GM23338 (cell line): ENCODE measurements at places on chromosomes 4 and X.

DNA sequence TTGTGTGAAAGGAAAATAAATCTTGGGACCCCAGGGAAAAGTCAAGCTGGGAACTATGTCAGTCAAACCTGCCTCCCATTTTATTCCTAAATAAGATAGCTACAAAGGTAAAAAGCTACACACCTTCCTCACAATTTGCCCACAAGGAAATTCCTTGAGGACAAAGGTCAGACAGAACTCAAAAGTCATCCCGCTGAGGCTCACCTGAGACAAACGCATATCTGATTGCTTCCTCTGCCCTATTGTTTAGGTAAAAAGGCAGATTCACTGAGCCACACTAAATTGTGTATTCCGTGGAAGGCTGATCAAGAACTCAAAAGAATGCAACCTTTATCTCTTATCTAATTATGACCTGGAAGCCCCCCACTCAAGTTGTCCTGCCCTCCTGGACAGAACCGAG is 58.7 kb upstream of the MAML3 start:
- peak; percentile 23 for DNase-seq
- peaks cover 18% of the 10 kb centered on the region for H3K4me1 ChIP-seq
- no peak overlapping the region for H3K27ac ChIP-seq
- H3K4me3 ChIP-seq = no peak overlapping the region
- no peaks in the 10 kb centered on the region for H3K36me3 ChIP-seq

GRCh38 chr4:62448911-62449310 is 1248.8 kb downstream of the ADGRL3 start:
- no peaks in the 10 kb centered on the region for H3K4me1 ChIP-seq
- H3K27ac ChIP-seq = no peak overlapping the region
- H3K4me3 ChIP-seq = no peak overlapping the region
- DNase-seq = no peak

GRCh38 chrX:112698946-112699345 is 19.2 kb upstream of the LHFPL1 start:
- H3K36me3 ChIP-seq = no peaks in the 10 kb centered on the region
- no peak for DNase-seq
- H3K27ac ChIP-seq = no peak overlapping the region
- H3K27me3 ChIP-seq = no peaks in the 10 kb centered on the region
- no peak overlapping the region for H3K4me3 ChIP-seq

DNA sequence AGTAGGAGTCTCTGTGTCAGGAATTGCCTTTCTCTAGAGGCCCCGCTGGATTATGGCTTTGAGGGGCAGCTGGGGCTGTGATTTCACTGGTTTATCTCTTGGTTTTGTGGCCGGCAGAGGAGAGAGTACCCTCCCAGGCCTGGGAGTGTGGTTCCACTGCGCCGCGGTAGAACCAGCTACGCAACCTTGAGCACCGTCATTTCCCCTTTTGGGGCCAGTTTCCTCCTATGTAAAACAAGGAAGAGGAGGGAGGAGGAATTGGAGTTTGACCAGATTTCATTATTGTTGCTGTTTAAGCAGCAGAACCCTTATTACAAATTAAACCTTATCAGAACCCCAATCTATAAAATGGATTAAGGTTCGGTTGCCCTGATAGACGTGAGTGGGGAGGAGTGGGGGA is 4.4 kb downstream of the SOX3 start:
- H3K4me3 ChIP-seq = peak overlapping the region; percentile 62
- no peak for DNase-seq
- peaks cover 59% of the 10 kb centered on the region for H3K27me3 ChIP-seq
- no peak overlapping the region for H3K27ac ChIP-seq
- peaks cover 10% of the 10 kb centered on the region for H3K4me1 ChIP-seq

- no peak overlapping the region for H3K27ac ChIP-seq
- no peaks in the 10 kb centered on the region for H3K27me3 ChIP-seq
- peaks cover 5% of the 10 kb centered on the region; the same call in 1 of the 2 replicates for H3K4me1 ChIP-seq
- DNase-seq = no peak
- no peak overlapping the region for H3K4me3 ChIP-seq
- no peaks in the 10 kb centered on the region for H3K36me3 ChIP-seq
Observed at GRCh38 chrX:123854329-123854728, 5.5 kb upstream of the XIAP start.

GRCh38 chr4:92104506-92104905 is 199.3 kb upstream of the GRID2 start:
- H3K27ac ChIP-seq = no peak overlapping the region
- H3K36me3 ChIP-seq = no peaks in the 10 kb centered on the region

DNA sequence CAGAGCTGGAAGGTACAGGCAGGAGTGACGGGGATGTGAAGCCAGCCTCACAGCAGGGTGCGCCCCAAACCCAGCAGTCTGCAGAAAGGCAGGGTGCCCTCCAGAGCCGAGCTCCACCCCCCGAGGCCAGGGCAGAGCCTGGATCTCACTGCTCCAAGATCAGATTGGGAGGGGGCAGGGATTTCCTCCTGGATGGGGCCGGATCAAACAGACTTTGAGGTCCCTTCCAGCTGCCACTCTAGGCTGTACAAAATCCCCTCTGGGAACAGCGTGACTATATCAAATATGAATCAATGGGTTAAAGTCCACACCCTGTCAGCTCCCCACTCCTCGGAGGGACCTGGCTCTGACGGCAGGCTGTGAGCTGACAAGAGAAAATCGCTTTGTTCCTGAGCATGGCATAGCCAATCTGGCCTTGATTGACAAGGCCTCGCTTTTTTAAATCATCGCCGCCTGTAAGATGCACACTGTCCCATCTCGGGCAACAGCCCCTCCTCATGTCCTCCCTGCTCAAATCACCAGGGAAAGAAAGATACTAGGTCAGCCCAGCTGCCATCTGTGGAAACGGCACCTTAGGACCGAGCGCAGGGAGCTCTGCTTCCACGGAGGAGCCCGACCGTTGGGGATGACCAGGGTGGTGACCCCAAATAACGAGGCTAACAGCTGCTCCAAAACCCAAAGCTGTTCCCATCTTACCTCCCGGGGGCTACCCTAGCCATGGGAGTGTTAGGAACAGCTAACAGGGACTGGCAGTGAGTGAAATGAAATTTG is 39.9 kb downstream of the PSAPL1 start:
- no peak overlapping the region for H3K4me3 ChIP-seq
- H3K27me3 ChIP-seq = no peaks in the 10 kb centered on the region
- H3K4me1 ChIP-seq = no peaks in the 10 kb centered on the region

GRCh38 chr4:158934996-158935669 is 166.3 kb downstream of the FNIP2 start:
- no peaks in the 10 kb centered on the region for H3K36me3 ChIP-seq
- peak; percentile 46 for DNase-seq

DNA sequence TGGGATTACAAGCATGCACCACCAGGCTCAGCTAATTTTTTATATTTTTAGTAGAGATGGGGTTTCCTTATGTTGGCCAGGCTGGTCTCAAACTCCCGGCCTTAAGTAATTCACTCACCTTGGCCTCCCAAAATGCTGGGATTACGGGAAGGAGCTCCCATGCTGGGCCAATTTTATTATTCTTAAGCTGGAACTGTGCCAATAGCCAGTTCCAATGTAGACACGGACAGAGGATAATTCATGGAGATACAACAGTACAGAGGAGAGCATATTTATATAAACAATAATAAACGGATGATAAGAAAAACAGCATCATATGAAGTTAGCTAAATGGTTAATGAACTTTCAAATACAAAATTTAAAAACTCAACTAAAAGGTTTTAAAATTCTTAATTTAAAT is 87.8 kb downstream of the PPA2 start:
- no peaks in the 10 kb centered on the region for H3K27me3 ChIP-seq
- no peak for DNase-seq
- H3K36me3 ChIP-seq = no peaks in the 10 kb centered on the region
- H3K4me3 ChIP-seq = no peak overlapping the region

GRCh38 chr4:81600520-81601357 is 129.0 kb upstream of the RASGEF1B start:
- H3K36me3 ChIP-seq = no peaks in the 10 kb centered on the region
- DNase-seq = no peak
- peaks cover 23% of the 10 kb centered on the region for H3K4me1 ChIP-seq
- H3K27ac ChIP-seq = no peak overlapping the region
- no peak overlapping the region for H3K4me3 ChIP-seq

- no peaks in the 10 kb centered on the region for H3K36me3 ChIP-seq
- no peak for DNase-seq
- H3K4me1 ChIP-seq = no peaks in the 10 kb centered on the region
- H3K27ac ChIP-seq = no peak overlapping the region
- no peaks in the 10 kb centered on the region for H3K27me3 ChIP-seq
Observed at GRCh38 chr4:142817442-142817841, 28.7 kb downstream of the INPP4B start.

- no peaks in the 10 kb centered on the region for H3K27me3 ChIP-seq
- DNase-seq = no peak
- no peak overlapping the region for H3K27ac ChIP-seq
- H3K4me1 ChIP-seq = no peaks in the 10 kb centered on the region
- H3K4me3 ChIP-seq = no peak overlapping the region
Observed at GRCh38 chr4:172521248-172521647, 647.4 kb upstream of the GALNT7 start.

GRCh38 chrX:120244735-120245498 is 5.7 kb upstream of the ZBTB33 start:
- H3K4me3 ChIP-seq = peak overlapping the region; percentile 83
- H3K27me3 ChIP-seq = peaks cover 23% of the 10 kb centered on the region; the same call in 1 of the 2 replicates
- H3K4me1 ChIP-seq = 0 out of 2 replicates have a peak, but pooled peaks cover 4% of the 10 kb centered on the region
- H3K36me3 ChIP-seq = no peaks in the 10 kb centered on the region
- H3K27ac ChIP-seq = peak overlapping the region; percentile 64; the same call in 1 of the 2 replicates
- peak; percentile 81 for DNase-seq

GRCh38 chrX:21493226-21493830 is 119.1 kb downstream of the CNKSR2 start:
- H3K27me3 ChIP-seq = no peaks in the 10 kb centered on the region
- no peak overlapping the region for H3K27ac ChIP-seq
- peaks cover 13% of the 10 kb centered on the region; the same call in 1 of the 2 replicates for H3K4me1 ChIP-seq
- no peak for DNase-seq

DNA sequence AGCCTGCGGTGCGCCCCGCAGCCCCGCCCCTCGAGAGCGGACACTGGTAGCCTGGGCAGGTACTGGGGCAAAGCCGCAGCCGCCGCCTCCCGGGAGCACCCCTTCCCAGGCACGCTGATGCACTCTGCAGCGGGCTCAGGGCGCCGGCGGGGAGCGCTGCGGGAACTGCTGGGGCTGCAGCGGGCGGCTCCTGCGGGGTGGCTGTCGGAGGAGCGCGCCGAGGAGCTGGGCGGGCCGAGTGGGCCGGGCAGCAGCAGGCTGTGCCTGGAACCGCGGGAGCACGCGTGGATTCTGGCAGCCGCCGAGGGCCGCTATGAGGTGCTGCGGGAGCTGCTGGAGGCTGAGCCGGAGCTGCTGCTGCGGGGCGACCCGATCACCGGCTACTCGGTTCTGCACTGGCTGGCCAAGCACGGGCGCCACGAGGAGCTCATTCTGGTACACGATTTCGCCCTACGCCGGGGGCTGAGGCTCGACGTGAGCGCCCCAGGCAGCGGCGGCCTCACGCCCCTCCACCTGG is 401 bp downstream of the SOWAHD start:
- peaks cover 26% of the 10 kb centered on the region for H3K4me1 ChIP-seq
- no peak for DNase-seq
- no peak overlapping the region for H3K27ac ChIP-seq

DNA sequence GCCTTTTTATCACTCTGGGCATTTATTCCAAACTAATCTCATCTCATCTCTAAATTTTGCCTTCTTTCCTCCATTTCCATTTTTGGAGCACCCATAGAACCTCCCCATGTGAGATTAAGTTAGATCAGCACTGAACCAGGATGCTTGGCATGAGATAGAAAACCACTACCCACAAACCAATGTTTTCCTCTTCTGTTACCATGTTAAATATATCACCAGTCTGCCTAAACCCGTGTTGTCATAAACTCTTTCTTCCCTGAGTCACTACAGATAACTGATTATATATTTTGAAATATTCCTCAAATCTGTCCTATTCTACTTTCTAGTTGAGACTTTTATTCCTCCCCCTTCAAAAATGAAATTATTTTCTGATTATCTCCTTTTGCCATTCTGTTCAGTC is 37.6 kb downstream of the GABRB1 start:
- no peak overlapping the region for H3K27ac ChIP-seq
- no peaks in the 10 kb centered on the region for H3K36me3 ChIP-seq
- H3K4me3 ChIP-seq = no peak overlapping the region

- H3K36me3 ChIP-seq = no peaks in the 10 kb centered on the region
- no peaks in the 10 kb centered on the region for H3K27me3 ChIP-seq
Observed at GRCh38 chr4:21757248-21757647, 191.3 kb downstream of the KCNIP4 start.

GRCh38 chr4:22466581-22466980 is 49.3 kb downstream of the ADGRA3 start:
- no peak for DNase-seq
- no peaks in the 10 kb centered on the region for H3K27me3 ChIP-seq
- peaks cover 5% of the 10 kb centered on the region; the same call in 1 of the 2 replicates for H3K4me1 ChIP-seq
- H3K36me3 ChIP-seq = no peaks in the 10 kb centered on the region; the same call in 1 of the 2 replicates

- H3K27me3 ChIP-seq = no peaks in the 10 kb centered on the region
- no peaks in the 10 kb centered on the region for H3K36me3 ChIP-seq
- peak overlapping the region; percentile 85 for H3K27ac ChIP-seq
- DNase-seq = no peak
- H3K4me1 ChIP-seq = peaks cover 25% of the 10 kb centered on the region
Observed at GRCh38 chr4:7867701-7868435, 71.8 kb downstream of the AFAP1 start.

DNA sequence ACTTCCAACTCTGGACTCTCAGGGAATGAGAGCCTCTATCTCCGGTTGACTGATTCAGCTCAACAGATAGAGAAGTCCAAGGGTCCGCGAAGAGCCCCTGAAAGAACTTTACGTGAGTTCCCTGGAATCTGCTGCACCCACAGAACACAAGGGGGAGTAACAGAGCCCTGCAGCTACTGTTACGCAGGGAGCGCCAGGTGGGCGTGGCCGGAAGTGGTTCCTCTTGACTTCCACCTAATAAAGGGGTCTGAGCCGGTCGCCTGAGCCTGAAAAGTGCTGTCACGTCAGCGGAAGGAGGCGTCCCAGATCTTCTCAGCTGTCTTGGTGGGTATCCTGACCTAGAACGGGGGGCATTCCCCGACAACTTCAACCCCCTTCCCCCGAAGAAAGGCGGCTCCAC is at the start of gene MAGEB6:
Gene MAGEB6, plus strand, starts transcription at position 237 of the 400 bp plus-strand sequence. CDS start 1,407 bp downstream, outside the sequence.
- no peaks in the 10 kb centered on the region for H3K27me3 ChIP-seq
- H3K36me3 ChIP-seq = no peaks in the 10 kb centered on the region
- no peaks in the 10 kb centered on the region for H3K4me1 ChIP-seq

- DNase-seq = no peak
- H3K4me3 ChIP-seq = no peak overlapping the region
- peaks cover 3% of the 10 kb centered on the region; the same call in 1 of the 2 replicates for H3K36me3 ChIP-seq
- peaks cover 6% of the 10 kb centered on the region; the same call in 1 of the 2 replicates for H3K4me1 ChIP-seq
Observed at GRCh38 chr4:169117591-169118081, 107.6 kb upstream of the CBR4 start.

GRCh38 chr4:8907596-8908205 is 36.1 kb upstream of the HMX1 start:
- H3K27ac ChIP-seq = no peak overlapping the region
- no peak overlapping the region for H3K4me3 ChIP-seq
- DNase-seq = no peak
